ENCODE measurements at places on chromosomes 4 and X. TPM values are rescaled to one million over a fixed set of nuclear protein-coding genes. Genes with fewer than 3 reads are reported as not detected.

DNA sequence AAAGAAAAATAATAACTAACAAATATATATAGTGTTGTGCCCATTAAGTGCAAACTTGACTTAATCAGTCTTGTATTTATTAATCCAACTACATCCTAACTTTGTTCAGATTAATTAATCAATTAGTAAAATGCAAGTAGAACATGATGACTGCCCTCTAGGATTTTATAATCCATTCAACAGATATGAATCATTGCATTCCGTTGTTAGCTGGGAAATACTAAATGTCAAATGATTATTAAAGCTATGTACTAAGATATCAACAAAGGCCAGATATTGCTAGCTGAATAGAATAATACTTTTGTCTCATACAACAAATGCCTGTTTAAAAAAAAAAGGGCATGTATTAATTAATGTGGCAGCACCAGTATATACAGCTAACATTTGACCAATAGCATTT is 1366.3 kb downstream of the STIM2 start:
- H3K4me1 ChIP-seq: no peaks in the 10 kb centered on the region
- no peaks in the 10 kb centered on the region for H3K36me3 ChIP-seq
- H3K27me3 ChIP-seq: no peaks in the 10 kb centered on the region
- no peak for DNase-seq
- H3K4me3 ChIP-seq: no peak overlapping the region
- H3K27ac ChIP-seq: no peak overlapping the region

Gene ASB5
- not detected for polyA plus RNA-seq

- H3K27me3 ChIP-seq: no peaks in the 10 kb centered on the region
- H3K36me3 ChIP-seq: peaks cover 27% of the 10 kb centered on the region
- no peak overlapping the region for H3K27ac ChIP-seq
- H3K4me3 ChIP-seq: no peak overlapping the region
These were observed 64.2 kb upstream of the S100G start for GRCh38 chrX:16585486-16586376.

DNA sequence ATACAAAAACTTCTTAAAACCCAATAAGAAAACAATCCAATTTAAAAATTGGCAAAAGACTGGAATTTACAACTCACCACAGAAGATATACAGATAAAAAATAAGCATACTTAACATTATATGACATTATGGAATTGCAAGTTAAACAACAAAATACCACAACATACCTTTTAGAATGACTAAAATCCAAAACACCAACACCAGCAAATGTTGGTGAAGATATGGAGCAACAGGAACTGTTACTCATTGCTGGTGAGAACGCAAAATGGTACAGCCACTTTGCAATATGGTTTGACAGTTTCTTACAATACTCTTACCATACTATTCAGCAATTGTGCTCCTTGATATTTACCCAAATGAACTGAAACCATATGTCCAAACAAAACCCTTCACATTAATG is 112.4 kb downstream of the ADGRL3 start:
- no peaks in the 10 kb centered on the region for H3K27me3 ChIP-seq
- H3K27ac ChIP-seq: no peak overlapping the region
- H3K4me3 ChIP-seq: no peak overlapping the region
- H3K4me1 ChIP-seq: no peaks in the 10 kb centered on the region

DNA sequence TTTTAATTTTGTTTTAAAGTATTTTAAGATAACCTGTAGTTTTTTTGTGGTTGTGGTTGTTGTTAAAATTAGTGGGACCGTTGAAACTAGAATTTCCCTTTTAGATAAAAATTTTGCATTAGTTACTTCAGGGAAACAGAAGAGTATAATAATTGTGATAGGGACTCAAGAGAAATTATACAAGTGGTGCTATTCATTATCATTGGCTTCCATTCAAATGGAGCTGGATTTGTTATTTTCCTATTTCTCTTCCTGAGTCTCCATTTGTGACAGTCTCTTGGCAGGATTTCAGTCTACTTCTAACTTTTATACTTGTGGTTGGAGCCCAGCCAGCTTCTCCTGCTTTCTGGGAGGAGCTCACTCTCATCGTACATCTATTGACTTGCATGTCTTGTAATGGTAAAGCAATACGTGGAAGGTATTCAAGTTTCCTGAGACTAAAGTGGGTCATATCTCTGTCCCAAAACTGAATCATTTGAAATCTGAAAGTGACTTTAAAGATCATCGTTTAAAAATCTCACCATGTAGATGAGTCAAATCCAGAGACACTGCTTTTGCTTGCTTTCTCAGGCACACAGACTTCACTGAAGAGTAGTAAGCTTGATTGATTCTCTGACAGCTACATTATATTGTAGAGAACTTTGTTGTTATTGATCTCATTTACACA is 155.8 kb downstream of the RPA4 start:
- no peaks in the 10 kb centered on the region for H3K36me3 ChIP-seq
- H3K4me3 ChIP-seq: no peak overlapping the region
- H3K27ac ChIP-seq: no peak overlapping the region

- no peaks in the 10 kb centered on the region for H3K4me1 ChIP-seq
- H3K27ac ChIP-seq: no peak overlapping the region
- no peak for DNase-seq
- H3K4me3 ChIP-seq: no peak overlapping the region
- H3K27me3 ChIP-seq: no peaks in the 10 kb centered on the region
These were observed 12.7 kb upstream of the TET2 start for GRCh38 chr4:105133976-105134375.

Gene GAGE12E
- polyA plus RNA-seq: not detected

DNA sequence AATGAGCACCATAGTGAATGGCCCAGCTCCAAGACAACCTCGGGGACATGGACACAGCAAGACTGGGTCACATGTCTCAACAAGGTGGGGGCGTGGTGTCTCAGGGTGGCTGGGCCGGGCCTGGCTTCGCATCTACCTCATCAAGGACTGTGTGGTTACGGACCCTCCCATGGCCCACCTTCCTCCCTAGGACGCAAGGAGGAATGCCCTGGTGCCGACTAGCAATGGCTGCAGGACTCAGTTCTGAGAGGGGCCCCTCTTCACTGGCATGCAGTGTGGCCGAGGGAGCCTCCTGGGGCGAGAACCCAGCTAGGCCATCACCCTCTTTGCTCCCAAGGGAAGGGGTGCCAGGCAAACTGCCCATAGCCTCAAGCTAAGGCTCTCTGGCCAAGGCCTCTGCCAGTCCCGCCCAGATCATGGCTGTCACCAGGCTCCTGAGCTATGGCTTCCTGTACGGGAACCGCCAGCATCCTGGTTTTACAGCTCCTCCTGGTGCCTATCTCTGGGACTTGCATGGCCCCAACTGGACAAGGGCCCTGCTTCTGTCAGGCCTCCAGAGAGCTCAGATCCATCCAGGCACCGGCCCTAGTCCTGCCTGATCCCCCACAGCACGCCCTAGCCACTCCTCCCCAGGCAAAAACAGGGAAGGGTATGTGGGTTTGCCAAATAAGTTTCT is 218.0 kb upstream of the AGTR2 start:
- no peak for DNase-seq
- H3K27ac ChIP-seq: no peak overlapping the region
- H3K4me1 ChIP-seq: peaks cover 7% of the 10 kb centered on the region
- H3K36me3 ChIP-seq: no peaks in the 10 kb centered on the region
